ENCODE measurements at places on chromosomes 13 and 19.

DNA sequence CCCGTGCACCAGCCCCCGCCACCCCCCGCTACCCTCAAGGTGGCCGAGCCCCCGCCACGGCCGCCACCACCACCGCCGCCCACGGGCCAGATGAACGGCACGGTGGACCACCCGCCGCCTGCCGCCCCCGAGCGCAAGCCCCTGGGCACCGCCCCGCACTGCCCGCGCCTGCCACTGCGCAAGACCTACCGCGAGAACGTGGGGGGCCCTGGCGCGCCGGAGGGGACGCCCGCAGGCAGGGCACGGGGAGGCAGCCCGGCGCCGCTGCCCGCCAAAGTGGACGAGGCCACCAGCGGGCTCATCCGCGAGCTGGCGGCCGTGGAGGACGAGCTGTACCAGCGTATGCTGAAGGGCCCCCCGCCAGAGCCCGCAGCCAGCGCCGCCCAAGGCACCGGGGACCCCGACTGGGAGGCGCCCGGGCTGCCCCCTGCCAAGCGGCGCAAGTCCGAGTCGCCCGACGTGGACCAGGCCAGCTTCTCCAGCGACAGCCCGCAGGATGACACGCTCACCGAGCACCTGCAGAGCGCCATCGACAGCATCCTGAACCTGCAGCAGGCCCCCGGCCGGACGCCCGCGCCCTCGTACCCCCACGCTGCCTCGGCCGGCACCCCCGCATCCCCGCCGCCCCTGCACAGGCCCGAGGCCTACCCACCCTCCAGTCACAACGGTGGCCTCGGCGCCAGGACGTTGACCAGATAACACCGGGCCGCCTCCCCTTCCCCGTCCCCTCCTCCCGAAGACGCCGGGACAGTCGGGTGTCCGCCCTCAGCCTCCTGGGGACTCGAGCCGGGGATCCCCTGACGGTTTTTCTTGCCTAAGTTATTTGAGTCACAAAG lies 11.3 kb upstream of the EHD2 start:
- no peak for DNase-seq

DNA sequence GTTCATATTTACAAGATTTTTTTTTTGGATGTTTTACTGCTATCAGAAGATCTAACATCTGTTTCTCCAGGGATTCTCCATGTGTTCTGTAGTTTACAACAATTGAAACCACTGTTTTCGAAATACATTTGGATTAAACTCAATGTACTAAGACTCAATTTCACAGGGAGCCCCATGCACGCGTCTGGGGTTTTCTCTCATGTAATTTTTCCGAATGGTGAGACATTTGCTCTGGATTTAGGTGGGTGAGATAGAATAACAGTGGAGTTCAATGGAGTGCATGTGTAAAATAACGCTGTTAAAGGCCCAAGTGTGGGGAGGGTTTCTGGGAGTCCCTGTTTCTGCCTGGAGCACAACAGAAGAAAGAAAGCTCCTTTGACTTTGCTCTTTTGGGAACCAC lies 330.3 kb downstream of the TSHZ3 start:
- DNase-seq: no peak

DNA sequence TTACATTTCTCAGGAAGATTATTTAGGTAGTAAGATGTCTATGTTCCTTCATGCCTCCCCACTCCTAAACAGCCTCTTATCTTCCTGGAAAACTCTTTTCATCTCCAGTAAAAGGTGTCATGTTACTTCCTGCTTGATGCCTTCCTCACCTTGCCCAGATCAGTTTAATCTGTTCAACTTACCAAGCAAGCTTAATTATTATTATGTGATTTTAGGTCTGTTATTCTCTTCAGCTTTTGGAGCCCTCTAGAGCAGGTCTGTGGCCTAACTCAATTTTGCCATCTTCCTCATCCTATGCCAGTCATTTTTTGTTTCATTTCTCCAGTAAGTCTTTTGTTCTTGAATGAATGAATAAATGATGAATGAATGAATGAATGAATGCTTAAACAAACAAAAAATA lies 528.4 kb downstream of the DCT start:
- DNase-seq: no peak

GRCh38 chr19:35204799-35205732 lies 23.5 kb downstream of the FAM187B start:
- no peak for DNase-seq

DNA sequence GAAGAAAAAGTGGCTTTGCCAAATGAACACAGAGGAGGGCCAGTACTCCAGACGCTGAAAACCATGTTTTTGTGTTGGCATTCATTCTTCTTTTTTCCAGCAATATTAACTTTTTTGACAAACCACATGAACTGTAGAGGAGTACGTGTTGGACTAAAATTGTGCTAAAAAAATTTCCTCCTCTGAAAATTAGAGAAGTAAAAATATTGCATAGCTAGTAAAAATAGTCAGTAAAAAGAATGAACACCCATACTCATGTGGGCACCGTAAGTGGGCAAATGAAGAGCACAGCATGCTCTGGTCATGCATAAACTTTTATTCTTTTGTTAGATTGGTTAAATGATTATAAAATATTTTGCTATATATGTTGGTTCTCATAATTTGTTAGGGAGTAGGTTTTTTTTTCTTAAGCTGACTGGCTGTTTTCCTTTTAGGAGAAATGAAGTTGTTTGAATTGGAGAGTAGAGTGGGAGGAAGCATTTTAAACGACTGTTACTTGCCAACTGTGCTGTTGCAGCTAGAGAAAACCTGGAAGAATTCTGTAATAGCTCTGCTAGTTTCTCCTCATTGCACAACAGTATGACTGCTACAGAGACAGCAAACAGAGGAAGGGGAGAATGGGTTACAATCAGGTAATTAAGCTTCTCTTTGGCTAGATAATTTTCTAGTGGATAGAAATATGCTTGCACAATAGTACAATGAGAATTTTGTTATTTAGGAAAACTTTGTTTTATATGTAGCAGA lies 222.4 kb downstream of the KCTD12 start:
- no peak for DNase-seq

DNA sequence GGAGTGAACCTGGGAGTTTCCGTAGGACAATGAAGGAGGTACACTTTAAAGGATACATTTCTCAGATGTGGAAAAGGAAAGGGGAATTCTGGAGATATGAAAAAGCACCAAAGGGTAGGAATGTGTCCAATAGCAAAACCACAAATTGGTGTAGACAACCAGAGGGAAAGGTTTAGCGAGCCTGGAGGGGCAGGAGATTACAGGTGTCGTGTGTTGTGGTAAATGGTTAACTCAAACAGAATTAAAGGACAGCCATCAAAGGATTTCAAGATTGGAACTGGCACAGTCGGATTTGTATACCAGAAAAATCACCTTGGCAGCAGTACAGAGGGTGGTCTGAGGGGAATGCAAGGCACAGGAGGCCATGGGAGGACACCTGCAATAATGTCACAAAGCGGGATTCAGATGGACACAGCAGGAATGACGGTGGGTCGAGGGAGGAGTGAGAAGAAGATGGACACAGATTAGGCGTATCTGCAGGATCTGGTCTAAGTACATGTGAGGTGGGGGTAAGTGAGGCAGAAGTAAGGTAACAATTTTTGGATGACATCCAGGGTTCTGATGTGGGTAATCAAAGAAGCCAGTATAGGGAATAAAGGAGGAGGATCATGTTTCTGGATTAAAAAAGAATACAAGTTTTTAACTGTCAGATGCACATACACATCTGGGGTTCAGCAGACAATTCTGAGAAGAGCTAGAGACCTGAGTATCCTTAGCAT lies 361.6 kb downstream of the KLF12 start:
- DNase-seq: no peak

DNA sequence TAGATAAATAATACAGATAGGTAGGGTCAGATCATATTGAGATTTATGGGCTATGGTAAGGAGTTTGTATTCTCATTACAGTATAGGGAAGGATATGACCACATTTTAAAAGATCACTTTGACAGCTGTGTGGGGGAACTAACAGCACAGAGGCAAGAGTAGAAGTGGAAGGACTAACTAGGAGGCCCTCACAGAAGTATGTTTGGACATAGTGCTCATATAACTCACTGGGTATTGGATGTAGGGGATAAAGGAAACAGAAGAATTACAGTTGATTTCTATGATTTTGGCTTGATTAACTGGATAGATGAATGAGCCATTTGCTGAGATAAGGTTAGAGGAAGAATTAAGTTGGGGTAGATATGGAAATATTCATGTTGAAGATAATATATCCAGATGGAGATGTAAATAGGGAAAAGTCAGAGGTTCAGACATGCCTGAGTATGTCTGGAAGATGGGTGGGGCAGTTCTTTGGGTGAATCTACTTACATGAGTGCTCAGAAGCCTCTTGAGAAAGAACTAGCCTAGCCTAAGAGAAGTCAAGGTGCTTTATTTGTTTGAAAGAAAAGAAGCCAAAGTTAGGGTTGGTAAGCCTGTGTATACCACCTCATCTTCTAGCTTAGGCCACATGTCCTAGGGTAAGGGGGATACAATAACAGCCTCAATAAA lies 133.4 kb downstream of the NDFIP2 start:
- DNase-seq: no peak

- no peak for DNase-seq
Observed at GRCh38 chr13:35693134-35693784, 216.8 kb upstream of the MAB21L1 start.

- no peak for DNase-seq
Observed at GRCh38 chr19:52993342-52994178, 20.2 kb upstream of the ERVV-1 start.

- DNase-seq: no peak
Observed at GRCh38 chr19:37997911-37998344, 90.9 kb downstream of the SIPA1L3 start.

DNA sequence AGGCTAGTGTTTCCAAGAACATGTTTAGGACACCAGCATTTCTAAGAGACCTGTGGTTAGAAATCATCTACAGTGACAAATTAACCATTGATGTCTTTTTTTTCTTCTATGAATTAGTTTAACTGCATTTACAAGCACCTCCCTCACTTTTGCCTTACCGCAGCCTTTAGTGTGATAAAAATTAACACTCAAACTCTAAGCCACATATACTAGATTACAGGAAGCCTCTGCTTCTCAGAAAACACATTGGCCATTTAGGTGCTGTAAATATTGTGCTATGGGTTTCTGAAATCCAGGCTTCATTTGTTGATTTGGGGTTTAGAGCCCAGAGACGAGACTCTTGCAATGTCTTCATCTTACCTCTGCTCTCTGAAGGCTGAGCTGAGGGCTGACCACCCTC lies 34.6 kb upstream of the OLFM4 start:
- DNase-seq: no peak

DNA sequence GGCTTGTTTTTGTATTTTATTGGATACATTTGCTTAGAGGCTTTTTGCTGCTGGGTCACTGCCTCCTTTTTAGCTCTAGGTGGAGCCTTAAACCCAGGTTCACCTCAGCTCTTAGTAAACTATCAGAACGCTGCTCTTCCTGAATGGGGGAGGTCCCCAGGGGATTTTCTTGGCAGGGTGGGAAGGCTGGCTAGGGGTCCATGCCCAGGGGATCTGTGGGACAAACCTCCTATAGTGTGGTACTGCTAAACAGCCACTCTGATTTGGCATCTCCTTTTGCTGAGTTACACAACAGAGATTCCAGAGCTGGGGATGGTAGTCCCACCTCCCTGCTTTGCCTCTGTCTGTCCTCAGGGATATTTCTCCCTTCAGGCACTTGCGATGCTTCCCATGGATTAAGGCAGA lies 204.9 kb downstream of the ZIC5 start:
- peak; percentile 36 for DNase-seq

- no peak for DNase-seq
Observed at GRCh38 chr19:19106056-19106551, 32.2 kb downstream of the TMEM161A start.

DNA sequence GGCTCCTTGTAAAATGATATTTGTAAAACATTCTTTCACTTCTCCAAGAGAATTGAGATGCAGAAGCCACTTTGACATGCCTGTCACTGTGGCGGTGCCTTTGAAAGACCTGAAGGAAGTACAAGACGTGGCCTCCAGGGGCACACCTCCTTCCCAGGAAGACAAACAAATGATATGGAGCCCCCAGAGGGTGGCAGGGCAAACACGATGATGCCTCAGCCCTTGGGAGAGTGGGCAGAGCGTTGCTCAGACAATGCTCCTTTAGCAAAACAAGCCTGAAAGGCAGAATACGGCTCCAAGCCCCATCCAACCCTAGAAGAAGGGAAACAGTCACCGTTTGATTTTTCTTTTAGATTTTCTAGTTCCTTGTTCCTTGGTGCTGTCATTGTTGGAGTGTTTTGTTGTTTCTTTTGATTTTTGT lies 9.2 kb upstream of the ATP12A start:
- DNase-seq: no peak

DNA sequence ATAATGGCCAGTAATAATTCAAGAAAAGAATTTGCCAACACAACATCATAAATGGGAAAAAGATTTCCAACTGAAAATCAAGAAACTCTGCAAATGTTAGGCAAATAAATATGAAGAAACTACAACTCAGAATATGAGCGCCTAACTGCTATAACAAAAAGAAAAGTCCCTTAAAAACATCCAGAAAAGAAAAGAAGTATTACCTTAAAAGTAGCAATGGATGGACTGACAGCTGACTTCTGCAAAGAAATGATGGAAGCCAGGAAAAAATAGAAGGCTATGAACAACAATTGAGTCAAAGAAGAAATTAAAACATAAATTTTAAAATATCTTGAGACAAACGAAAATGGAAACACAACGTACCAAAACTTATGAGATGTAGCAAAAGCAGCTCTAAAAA lies 482.3 kb upstream of the ZNF507 start:
- no peak for DNase-seq

DNA sequence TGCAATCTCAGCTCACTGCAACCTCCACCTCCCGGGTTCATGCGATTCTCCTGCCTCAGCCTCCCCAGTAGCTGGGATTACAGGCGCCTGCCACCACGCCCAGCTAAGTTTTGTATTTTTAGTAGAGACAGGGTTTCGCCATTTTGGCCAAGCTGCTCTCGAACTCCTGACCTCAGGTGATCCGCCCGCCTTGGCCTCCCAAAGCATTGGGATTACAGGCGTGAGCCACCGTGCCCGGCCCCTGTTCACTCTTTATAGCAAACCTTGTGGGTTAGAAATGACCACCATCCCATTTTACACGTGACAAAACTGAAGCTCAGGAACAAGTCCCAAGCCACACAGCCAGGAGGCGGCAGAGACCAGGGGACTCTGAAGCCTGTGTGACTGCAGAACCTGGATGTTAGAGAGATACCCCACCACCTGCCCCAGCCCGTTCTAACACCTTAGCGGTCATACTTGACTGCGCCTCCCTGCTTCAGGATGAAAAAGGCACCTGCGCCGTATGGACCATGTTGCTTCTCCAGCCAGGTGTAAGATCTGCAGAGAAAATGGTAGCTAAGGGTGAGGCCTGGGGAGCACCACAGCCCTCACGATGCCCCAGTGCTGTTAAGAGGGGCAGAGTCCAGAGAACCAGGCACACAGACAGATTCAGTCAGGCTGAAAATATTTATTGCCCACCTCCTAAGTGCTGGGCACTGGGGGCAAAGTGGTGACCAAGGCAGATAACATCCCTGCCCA lies 3.6 kb downstream of the DMAC2 start:
- no peak for DNase-seq
